ENCODE measurements at places on chromosomes 12 and 14.
A peak's percentile ranks its signal among the peaks of the same experiment; 100 is the strongest.

DNA sequence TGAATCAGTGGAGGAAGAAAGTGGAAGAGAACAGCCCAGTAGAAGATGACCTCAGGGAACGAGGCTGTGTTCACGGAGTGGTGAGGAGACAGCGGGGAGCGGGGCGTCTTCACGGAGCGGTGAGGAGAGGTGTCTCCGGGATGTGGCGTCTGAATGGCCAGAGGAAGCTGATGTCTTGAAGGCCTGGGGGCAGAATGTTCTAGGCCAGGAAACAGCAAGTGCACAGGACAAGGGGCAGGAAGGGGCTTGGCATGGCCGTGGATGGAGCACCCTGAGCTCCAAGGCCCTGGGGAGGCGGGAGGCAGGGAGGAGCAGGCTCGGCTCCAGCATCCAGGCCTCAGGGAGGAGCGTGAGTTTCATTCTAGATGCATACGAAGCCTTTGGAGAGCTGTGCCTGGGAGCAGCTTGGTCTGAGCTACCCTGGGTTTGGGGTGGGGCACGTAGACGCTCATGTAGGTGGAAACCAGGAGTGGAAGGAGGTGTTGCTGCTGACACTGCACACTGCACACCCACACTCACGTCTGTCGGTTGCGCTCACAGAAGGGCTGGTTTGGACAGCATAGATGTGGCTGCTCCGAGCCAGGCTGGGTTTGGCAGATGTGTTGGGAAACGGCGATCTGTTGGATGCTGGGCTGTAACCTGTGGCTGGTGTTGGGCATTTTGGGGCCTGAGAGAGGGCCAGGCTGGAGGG, 131.6 kb downstream of the ADGRD1 start:
- no peak for DNase-seq

DNA sequence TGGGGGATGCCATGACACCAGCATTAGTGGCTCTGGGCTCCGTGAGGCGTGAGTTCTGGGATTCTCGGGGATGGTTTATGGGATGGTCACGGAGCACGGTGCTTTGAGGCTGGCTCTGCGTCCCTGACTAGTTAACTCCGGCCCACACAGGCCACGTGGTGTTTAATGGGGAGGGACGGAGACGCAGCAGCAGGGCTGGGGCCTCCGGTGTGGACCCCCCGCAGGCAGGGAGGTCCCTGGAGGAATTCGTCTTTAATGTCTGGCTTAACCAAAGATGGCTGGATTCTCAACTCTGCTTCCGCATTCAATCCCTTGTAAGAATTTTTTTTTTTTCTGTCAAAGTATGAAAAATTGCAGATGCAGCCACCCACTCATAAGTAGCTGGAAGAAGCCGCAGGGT, 86.4 kb upstream of the RFLNA start:
- no peak for DNase-seq

GRCh38 chr14:96050482-96050881, 11.3 kb downstream of the C14orf132 start:
- DNase-seq, result no peak

- DNase-seq, result no peak
Observed at GRCh38 chr14:104403421-104404220, 175.9 kb upstream of the C14orf180 start.

DNA sequence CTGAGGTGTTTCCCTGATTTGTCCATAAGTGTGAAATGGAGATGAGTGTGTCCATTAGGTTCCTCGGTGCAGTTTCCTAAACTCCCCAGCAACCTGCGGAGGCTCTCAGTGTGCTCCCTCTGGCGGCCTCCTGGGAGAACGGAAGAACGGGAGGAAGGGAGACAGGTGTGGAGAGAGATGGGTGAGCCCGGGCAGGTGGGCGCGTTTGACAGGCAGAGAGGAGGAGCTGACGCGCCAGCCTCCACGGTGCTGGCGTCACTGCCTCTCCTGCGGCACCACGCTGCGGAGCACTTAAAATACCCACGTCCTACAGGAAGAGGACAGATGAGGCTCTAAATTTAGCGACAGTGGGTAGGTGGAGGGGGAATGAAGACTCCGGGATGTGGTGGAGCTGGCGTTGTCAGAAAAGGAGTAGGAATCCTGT, 26.8 kb upstream of the PEX5 start:
- peak; percentile 40 for DNase-seq

GRCh38 chr14:86296173-86296572, 766.2 kb downstream of the FLRT2 start:
- no peak for DNase-seq

DNA sequence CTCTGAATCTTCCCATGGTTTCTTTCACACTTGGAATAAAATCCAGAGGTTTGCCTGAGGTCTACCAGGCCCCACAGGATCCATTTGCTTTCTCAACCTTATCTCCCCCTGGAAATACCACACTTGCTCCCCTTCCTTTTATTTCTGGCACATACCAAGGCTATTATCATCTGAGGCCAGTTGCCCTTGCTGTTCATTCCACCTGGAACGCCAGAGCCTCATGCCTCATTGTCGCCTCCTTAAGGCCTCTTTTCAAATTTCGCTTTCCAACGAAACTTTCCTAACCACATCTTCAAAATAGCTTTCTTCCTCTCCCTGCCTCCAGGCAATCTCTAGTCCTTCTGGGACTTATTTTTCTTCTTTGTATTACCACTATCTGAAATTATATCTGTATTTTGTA, 11.2 kb upstream of the LRIG3 start:
- DNase-seq, result no peak

GRCh38 chr12:79162948-79163347, 298.4 kb downstream of the SYT1 start:
- no peak for DNase-seq

DNA sequence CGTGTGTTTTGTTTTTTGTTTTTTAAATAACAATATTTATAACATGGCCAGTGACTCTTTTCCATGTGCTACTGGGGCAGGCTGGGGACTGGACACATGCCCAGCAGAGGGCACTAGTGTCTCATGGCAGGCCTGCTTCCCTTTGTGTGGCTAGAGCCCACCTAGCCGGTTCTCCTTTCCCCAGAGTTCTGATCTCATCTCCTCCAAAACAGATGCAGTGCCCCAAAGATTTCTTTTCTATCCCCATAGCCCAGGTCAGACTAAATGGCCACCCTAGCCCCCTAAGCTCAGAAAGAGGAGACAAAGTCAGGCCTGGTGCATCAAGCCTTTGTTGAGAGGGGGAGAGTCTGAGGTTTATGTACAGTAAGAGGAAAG, 21.2 kb downstream of the PRPF40B start:
- DNase-seq, result peak; percentile 83

DNA sequence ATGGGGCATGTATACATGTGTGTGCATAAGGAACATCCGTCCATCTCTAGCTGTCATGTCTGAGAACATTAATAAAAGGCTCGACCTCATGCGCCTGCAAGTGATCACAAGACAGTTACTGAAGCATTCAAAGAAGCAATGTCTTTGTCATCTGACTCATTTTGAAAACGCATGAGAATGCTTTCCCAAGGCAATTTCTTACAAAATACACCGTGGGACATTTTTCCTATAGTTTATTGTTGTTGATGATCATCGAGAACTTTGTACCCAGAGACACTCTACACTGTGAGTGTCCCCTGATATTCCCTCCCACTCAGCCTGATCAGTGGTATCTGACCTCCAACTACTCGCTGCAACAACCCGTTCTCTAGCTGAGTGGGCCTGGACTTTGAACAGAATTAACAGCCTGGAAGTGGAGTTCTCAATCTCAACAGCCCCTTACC, 68.1 kb downstream of the ETV6 start:
- DNase-seq, result no peak

- peak; percentile 19 for DNase-seq
Observed at GRCh38 chr12:104604070-104604994, 147.6 kb downstream of the CHST11 start.

GRCh38 chr12:81843599-81843998, 84.4 kb upstream of the PPFIA2 start:
- no peak for DNase-seq

DNA sequence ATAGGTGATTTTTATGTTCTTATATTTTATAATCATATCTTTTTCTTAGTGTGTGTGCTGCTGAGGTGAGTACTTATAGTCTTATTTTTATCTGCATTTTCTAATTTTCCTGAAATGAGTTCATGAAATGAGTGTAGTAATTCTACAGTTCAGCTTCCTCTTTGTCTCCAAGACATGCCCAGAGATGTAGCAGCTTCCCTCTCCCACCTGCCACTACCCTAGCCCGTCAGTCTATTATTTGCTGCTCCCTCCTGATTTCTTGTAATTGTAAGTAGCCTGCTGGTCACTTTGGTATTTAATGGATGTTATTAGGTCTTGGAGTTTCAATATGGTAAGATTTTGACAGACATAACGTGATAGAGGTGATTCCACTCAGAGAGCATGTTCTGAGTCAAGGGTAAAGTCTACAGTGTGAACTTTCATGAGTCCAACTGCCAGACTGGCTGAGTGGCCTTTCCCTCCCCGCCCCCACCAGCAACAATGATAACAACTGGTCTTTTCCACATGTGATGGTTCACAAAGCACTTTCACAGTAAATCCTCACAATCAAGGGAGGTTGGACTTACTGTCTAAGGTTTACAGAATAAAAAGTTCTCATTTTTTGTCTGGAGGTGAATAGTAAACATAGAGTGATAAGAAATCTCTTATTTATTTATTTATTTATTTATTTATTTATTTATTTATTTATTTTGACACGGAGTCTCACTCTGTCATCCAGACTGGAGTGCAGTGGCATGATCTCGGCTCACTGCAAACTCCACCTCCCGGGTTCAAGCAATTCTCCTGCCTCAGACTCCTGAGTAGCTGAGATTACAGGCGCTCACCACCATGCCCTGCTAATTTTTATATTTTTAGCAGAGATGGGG, 4.2 kb upstream of the RIPK3 start:
- no peak for DNase-seq

DNA sequence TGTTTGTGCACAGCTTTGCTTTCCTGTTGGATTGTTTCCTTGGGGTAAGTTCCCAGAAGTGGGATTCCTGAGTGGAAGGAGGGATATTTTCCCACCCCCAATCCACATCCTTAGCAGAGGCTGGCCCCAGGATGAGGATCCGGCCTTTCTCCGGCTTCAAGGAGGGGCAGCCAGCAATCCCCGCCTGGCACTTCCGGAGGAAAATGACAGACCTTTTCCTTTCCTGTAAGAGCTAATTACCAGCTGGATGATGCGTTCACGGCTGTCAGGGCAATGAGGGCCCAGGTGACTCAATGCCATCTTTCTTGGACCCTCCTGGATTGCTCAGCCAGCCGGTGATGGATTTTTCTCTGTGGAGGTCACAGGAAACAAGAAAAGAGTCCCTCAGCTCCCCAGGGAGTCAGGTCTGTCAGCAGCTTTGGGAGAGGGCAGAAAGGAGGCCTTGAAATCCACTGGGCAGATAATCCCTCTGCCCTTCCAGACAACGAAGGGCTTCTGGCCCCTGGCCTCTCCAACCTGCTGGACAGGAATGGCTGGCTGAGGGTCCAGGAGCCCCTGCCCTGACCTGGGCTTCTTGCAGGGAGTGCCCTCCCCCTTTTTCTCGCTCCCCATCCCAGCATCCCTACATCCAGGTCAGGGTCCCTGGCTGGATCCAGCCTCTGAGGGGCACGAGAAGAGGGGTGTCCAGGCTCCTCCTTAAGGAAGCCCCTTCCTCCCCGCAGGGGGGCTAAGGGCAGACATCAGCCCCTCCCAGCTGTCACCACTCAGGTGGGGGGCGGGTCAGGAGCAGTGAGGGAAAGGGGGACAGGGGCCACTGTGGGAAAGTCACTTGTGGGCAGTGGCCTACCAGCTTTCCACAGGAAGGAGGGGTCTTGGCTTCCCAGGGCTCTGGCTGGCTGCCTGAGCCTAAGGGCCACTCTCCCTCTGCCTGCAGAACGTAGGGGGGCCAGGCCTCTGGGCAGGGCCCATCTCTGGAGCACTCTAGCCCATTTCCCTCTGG, 16.1 kb upstream of the CCDC85C start:
- no peak for DNase-seq

GRCh38 chr14:33375786-33376185, 437.1 kb downstream of the NPAS3 start:
- no peak for DNase-seq

DNA sequence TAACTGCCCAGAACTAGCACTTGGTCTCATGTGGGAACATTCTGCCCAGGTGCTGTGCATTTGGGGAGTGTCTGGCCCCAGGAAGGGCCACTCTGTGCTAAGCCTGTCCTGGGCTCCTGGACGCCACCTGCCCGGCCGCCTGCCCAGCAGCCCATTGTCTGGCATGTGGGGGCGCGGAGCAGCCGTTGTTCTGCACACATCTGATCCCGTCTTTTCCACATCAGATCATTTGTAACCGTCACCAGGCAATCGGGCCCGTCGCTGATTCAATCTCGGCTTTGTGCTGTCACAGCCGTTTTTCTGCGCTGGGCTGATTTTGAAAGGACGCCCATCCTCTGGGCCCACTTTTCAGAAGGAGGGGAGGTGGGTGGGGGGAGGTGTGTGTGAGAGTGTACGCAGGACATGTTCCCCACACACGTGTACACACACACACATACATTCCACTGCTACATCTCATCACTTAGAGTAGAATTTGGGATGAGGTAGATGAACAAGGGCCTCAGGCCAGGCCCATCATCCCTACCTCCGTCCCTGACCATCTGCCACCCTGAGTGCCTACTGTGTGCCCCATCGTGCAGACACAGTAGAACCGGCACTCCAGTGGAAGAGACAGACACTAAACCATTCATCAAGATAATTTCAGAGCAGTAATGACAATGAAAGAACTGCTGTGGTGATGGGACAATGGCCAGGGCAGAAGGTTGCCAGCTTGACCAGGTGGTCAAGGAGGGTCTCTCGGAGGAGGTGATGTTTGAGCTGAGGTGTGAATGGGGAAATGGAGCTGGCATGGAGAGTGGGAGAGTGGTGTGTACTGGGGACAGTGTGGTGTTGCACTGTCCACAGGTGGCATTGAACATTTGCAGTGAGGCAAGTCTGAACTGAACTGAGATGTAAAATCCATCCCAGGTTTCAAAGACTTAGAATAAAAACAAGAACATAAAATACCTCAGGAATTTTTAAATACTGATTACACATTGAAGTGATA, 19.0 kb downstream of the FAM222A start:
- no peak for DNase-seq

- DNase-seq, result no peak
Observed at GRCh38 chr12:24852420-24852819, 96.5 kb downstream of the BCAT1 start.

DNA sequence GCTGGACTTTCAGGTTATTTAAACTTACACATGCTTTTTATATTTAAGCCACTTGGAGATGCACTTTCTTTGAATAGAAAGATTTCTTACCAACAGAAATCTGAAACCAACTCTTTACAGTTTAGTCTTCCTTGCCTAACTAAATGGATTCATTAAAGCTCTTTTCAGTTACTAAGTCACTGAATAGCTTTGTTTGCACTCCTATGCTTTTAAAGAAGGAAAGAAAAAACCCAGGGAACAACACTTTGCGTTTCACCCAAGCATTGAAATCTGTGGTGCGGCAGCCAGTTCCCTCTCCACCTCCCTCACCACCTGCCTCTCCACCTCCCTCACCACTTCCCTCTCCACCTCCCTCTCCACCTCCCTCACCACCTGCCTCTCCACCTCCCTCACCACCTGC, 70.3 kb downstream of the RIMBP2 start:
- no peak for DNase-seq
